HuH-7 (cell line): ENCODE measurements at places on chromosomes 16 and 17.

DNA sequence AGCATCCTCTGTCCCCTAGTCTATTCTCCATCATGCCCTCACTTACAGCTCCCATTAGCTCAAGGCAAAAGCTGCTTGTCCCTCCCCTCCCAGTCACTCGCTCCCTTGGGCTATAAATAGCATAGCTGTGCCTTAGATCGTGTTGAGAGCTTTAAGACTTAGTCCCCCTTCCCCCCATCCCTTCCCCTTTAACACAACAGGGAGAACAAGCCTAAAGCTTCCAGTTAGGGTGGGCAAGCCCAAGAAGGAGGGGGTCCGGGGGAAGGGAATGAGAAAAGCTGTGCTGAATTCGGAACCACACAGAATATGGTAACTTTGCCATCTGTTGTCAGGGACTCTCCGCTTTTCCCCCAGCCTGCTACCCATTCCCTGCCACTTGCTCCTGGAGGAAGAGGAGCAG, 4.9 kb upstream of the HIGD1B start:
- no peak for DNase-seq

GRCh38 chr17:10294180-10294579, 78.6 kb downstream of the MYH13 start:
- DNase-seq = peak; percentile 8

- DNase-seq = no peak
Measured at GRCh38 chr17:43140396-43141332, 15.5 kb upstream of the BRCA1 start.

DNA sequence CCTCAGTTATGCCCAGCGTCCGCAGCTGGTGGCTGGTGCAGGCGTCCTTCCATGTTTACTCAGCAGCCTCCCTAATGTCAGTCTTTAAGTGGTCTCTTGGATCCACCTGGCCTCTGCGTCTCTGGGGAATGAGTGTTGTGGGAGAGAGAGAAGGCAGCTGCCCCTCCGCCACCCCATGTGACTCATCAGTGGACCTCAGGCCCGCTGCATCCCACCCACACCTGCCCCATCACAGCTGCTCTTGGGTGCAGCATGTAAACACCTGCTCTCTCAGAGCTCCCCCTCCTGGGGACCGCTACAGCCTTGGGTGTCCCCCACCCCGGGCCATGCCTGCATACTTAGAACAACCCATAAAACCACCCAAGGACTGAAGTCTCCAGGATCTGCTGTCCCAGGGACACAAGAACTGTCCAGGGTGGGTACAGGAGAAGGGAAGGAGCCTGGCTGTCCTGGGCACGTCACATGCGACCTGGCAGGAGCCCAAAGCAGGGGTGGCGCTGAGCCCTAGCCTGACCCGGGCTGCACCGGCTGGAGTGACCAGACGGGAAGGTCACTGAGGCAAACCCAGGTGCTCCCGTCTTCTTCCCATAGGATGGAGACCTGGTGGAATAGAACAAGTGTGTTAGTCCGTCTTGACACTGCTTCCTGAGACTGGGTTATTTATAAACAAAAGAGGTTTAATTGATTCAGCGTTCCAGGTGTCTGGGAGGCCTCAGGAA, 4.2 kb downstream of the C16orf90 start:
- no peak for DNase-seq

DNA sequence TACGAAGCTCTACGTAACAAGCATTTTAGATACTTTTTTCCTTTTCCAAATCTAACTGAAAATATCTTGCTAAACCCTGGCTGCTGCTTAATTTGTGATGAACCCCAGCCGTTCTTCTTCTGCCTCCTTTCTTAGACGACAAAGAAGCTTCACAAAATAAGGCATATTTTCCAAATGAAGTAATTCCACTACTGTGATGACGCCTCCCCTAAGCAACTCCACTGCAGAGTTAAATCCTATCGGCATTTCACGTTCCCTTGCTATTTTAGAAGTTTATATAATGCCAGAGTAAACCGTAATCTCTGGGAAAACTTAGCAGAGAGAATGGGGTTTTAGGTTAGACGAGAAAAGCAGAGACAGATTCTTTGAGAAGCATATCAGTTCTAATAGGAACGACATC, 683.1 kb upstream of the SALL1 start:
- DNase-seq = no peak

GRCh38 chr16:12627394-12627793, 176.3 kb downstream of the CPPED1 start:
- no peak for DNase-seq

DNA sequence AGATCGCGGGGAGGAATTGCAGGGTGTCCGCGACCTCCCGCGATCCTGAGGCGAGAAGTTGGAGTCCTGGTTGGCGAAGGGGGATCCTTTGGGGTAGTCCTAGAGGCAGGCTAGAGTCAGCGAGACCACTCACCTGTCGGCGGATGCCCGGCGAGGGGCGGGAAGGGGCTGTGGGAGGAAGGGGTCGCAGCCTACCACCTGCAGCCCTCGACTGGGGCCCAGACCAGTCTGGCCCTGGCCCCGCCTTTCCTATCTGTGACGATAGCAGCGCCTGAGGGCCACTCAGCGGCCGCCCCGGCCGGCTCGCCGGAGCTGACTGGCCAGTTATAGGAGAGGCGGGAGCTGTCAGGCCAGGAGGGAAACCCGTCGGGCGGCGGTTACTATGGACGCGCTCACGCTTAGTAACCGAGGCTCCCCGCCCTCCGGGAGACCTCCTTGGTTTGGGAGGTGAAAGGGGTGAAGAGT, at the start of gene TEKT3:
Gene TEKT3, minus strand, starts transcription at position 213 of the 465 bp plus-strand sequence. CDS start 10,012 bp downstream, outside the sequence.
- peak; percentile 60 for DNase-seq

DNA sequence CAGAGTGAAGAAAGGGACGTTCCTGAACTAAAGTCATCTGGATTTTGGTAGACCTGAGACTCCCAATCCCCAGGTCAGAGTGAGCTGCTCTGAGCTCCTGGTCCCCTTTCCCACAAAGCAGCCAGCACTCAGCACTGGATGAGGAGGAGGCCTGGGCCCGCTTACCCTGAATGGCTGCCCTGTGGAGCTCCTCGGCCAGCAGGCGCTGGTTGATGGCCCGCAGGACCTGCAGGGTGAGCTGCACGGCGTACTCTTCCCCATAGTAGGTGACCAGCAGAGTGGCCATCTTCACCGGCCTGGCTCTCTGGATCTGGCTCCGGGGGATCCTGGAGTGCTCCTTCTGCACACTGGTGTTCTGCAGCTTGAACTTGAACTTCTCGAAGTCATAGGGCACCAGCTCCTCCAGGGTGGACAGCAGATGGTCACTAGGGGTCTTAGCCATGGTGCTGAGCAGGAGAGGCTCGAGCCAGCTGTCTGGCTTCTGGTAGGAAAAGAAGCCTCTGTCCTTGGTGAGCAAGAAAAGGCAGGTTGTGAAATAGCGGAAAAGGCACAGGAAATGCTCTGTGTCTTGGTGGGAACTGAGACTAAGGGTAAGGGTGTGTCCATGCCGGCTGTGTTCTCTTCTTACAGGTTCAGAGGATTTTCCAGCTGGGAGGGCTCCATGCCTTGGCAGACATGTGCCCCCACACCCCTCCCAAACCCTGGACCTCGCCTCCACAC, at the start of gene MEFV:
Gene MEFV, minus strand, starts transcription at position 488 of the 720 bp plus-strand sequence. Its CDS starts 46 bp downstream, at position 442.
- DNase-seq = no peak

DNA sequence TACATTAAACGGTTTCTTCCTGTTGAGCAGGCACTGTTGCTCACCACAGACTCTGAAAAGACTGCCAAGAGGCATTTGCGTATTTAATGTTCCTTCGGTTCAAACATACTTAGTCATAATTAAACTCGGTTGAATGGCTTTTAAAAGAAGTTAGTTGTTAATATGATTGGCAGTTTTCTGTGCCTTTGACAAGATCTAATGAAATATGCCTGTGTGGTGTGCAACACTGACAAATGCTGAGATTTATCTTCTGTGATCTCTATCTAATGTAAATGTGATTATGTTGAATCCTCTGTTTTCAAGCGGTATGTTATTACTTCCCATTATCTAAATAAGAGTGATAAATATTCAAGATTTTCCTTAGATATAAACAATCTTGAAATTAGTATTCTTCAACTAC, 1046.6 kb downstream of the CDH8 start:
- DNase-seq = no peak

DNA sequence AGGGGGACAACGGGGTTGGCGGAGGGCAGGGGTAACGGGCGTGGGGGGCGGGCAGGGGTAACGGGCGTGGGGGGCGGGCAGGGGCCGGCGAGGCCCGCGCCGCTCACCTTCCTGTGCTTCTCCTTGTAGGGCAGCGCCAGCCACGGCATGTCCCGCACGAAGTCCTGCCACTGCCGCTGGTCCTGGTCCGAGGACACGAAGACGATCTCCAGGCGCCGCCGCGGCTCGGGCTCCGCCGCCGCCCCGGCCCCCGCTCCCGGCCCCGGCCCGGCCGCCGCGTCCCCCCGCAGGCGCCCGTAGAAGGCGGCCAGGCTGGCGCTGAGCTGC, 401 bp downstream of the NXN start:
- DNase-seq = no peak

- DNase-seq = no peak
Measured at GRCh38 chr17:48612456-48612853, 1.6 kb upstream of the HOXB7 start.

- no peak for DNase-seq
Measured at GRCh38 chr16:81500833-81501521, 56.4 kb downstream of the CMIP start.

DNA sequence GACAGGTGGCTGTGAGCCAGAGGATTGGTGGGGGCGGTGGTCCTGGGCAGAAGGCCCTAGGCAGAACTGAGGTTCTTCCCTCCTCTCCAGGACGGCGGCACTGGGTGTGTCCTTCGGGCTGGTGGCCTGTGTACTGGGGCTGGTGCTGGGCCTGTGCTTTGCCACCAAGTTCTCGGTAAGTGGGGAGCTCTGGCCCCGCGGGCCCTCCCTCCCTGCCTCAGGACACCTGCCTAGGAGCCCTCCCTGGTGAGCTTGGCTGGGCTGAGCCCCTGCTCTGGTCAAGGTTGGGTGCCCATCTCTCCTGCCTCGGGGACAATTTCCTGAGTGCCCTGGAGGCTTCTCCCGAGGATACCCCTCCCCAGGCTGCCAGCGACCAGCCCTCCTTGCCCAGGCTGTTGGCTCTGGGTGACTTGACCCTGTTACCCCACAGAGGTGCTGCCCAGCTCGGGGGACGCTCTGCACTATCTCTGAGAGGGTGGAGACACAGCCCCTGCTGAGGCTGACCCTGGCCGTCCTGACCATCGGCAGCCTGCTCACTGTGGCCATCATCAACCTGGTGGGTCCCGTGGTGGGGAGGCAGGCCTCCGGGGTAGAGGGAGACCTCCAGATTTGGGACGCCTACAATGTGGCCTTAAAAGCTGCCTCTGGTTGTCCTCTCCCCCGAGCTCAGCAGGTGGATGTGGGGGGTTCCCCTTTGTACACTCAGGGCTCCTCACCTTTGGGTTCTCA, 42.0 kb downstream of the ADCY7 start:
- no peak for DNase-seq

- DNase-seq = peak; percentile 43
Measured at GRCh38 chr17:47649972-47650524, 329 bp downstream of the KPNB1 start.

GRCh38 chr16:22326771-22327445, 29.7 kb downstream of the POLR3E start:
- no peak for DNase-seq

GRCh38 chr16:47849736-47850135, 306.1 kb downstream of the ABCC12 start:
- no peak for DNase-seq

- DNase-seq = no peak
Measured at GRCh38 chr17:40854175-40854814, 12.7 kb downstream of the KRT12 start.

- DNase-seq = no peak
Measured at GRCh38 chr17:30346221-30346795, 12.5 kb upstream of the TMIGD1 start.

DNA sequence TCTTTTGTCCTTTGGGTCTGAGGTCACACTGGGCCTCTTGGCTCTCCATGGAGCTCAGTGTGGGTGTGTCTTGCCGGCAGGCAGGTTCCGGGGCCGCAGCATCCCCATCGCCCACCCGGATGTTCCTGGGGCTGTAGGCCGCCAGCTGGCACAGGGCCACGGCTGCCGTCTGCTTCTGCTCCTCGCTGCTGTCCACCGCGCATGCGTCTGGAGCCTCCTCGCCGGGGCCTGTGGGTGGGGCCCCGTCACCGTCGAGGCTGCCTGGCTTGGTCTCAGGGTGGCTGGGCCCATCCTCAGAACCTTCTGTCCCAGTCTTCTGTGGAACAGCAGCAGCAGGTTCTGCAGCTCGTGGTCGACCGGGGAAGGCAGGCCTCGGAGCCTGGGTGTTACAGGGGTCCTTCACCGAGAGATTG, 9.6 kb downstream of the ZNF750 start:
- no peak for DNase-seq

DNA sequence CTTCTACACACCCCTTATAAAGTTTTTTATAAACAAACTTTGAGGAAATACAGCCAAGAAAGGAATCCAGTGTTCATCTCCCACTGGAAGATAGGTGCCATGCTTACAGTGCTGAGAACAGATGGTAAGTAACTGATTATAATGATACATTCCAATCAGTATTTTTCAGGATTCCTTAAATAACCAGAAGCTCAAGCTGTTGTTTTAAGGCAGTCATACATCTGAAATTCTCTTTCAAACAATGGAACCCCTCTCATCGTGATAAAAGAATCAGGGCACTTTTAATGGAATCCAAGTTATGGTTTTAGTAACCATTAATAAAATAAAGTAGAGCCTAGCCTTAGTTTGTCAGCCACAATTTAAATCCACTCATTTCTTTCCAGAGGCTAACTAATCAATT, 56.1 kb upstream of the STAC2 start:
- DNase-seq = no peak

DNA sequence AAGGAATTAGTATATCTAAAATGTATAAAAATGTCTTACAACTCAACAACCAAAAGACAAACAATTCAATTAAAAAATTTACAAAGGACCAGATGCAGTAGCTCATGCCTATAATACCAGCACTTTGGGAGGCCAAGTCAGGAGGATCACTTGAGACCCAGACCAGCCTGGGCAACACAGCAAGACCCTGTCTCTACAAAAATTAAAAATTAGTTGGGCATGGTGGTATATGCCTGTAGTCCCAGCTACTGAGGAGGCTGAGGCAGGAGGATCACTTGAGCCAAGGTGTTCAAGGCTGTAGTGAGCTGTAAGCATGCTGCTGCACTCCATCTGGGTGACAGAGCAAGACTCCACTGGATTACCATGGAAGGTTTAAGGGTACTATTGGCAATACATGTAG, 33.8 kb downstream of the ZNRF1 start:
- DNase-seq = no peak

DNA sequence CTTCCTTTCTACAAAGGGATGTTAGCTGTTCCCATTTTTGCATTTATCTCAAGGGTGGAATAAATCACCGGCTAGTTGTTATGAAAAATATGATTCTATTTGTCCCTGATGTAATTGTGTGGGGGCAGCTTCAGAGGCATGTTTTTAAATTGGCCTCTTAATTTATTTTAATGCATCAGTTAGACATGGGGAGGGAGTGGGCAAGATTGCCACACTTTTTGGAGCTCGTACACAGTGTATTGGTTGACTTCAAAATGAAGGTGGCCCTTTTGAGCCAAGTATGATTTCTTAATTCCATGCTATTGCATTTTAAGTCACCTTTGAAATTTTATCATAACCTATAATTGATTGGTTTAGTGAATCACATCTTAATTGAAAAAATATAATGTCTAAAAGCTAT, 223.7 kb downstream of the CDH11 start:
- DNase-seq = no peak

GRCh38 chr17:75273977-75274708, 3.1 kb upstream of the MIF4GD start:
- no peak for DNase-seq
